A549 (cell line): ENCODE measurements at places on chromosomes 5 and 9.

DNA sequence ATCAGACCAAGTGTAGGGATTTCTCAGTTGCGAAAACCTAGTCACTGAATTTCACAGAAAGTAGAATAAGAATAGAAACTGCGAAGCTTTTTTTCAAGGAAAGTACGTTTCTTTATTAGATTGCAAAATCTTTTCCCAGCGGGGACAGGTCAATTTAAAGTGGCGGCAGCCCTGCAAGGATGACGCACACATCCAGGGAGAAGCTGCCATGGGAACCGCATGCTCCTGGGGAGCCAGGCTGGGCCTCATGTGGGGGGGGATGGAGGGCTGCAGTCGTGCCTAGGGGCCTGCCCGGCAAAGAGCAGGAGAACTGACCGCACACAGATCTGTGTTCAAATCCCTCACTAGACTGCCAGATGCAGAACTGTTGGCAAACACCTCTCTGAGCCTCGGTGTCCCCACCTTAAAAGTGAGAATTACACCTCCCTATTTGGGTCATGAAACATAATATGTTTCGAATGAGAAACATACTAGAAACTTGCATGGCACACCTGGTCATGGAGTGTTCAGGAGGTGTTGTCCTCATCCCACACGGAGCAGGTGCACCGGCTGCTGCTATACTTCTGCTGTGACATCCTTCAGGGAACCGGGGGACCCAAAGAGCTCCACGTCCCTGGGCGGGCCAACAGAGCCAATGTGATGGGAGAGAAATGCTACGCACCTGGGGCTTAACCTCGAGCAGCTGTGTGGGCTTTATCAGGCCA lies 127.8 kb upstream of the PHYKPL start:
- DNase-seq, result no peak

DNA sequence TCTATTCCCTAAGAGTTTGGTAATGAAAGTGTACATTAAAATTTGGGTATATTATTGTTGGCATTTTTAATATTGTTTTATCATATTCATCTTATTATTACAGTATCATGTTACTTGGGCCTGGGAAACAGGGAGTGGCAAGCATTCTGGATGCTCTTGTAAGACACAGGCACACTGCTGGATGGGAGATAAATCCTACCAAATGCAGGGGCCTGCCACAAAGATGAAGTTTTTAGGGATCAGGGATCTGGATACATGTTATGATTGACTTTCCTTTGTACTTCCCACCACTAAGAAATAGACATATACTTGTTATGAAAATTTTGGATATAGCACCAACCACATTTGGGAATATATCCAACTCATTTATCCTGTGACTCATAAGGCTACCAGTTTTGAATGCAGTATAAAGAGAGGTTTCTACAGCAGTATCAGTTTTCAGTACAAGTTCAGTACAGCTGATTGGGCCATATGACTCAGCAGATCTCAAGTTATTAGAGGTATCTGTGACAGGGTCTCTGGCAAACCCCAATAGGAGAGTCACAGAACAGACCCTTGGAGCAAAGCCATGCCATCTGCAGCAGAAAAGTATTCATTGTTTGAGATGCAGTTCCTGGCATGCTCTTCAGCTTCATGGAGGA lies 360.1 kb downstream of the DMAC1 start:
- no peak for DNase-seq

GRCh38 chr9:136744773-136745172 lies 2.0 kb upstream of the LCN10 start:
- DNase-seq, result no peak

GRCh38 chr5:145629047-145629446 lies 206.1 kb downstream of the PRELID2 start:
- no peak for DNase-seq

DNA sequence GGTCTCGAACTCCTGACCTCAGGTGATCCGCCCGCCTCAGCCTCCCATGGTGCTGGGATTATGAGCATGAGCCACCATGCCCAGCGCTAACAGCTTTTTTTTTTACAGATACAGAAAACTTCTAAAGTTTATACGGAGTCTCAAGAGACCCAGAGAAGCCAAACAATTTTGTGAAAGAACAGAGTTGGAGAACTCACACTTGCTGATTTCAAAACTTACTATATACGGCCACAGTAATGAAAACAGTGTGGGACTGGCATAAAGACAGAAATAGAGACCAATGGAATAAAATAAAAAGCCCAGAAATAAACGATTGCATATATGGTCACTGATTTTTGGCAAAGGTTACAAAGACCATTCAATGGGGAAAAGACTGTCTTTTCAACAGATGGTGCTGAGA lies 85.6 kb upstream of the CACNA1B start:
- no peak for DNase-seq

DNA sequence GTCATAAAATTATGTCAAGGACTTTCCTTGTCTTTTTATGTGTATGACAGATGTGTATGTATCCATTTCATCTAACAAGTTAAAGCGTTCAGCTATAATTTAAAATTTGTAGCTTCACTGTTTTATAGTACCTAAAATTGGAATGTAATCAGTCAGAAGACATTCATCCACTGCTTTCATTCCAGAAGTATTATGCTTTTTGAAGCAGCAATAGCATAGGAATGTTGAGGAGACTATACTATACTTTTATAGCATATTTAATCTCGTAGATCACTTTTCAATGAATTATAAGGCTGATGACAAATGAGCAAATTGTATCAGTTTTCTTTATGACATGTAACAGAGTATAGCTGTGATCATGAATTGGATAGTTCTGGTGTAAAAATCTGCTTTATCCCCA lies 6.9 kb downstream of the PCDHGA12 start:
- DNase-seq, result no peak

DNA sequence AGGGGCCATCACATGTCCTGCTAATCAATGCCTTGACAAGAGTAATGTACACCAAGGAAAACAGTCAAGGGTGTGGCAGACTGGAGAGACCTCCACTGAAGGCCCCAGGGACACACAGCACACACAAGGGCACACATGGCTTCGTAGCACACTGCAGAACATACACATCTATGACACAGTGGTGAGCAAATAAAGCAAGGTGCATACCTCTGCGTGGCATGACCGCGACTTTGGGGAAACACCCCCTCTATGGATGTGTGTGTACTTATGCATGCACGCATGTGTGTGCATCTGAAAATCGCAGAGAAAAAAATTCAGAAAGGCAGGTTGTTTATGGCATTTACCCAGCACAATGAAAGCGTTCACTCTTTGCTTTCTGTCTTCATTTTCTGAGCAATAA lies 20.5 kb downstream of the SEMA4D start:
- no peak for DNase-seq

GRCh38 chr9:89606049-89606623 lies 1.3 kb downstream of the GADD45G start:
- DNase-seq, result peak; percentile 67

GRCh38 chr9:109901201-109901600 lies 121.2 kb downstream of the PALM2AKAP2 start:
- DNase-seq, result no peak

- DNase-seq, result no peak
Measured at GRCh38 chr5:159018855-159019254, 80.9 kb downstream of the EBF1 start.

DNA sequence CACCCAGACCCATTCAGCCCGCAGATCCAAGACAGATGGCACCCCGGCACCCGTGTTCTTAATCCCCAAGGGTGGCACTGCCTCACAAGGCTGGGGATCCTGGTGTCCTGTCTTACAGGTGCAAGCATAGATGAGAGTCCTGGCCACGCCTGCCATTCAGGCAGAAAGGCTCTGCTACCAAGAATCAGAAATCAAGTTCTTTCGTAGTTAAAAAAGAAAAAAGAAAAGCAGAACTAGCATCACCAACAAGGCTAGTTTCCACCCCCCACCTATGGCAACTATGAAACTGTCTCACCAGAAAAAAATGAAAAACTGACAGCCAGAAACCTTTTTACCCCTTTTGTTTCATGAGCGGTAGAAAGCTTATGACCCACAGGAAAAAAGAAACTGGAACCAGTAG lies 170.4 kb downstream of the SYK start:
- no peak for DNase-seq

- DNase-seq, result no peak
Measured at GRCh38 chr5:179954434-179954833, 46.7 kb upstream of the TBC1D9B start.

DNA sequence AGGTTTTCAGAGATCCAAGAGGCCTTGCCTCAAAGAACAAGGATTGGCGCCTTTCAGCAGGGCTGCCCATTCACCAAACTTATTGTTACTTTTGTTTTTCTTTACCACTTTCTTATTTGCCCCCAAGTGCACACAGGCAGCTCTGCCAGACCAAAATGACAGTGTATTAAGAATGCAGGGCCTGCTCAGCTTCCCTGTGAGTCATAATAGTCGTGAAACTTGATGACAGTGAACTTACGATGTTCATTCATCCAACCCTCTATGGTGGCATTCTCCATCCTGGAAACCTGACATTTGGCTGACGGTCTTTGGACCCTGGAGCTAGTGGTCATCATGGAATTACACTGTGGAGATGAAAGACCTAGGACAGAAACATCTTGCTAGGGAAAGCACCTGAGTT lies 44.3 kb downstream of the UBE2QL1 start:
- DNase-seq, result no peak
